ENCODE measurements at places on chromosomes 4 and X.

GRCh38 chrX:19361701-19362100 is 18.0 kb downstream of the PDHA1 start:
- no peak for DNase-seq

- DNase-seq = no peak
Observed at GRCh38 chrX:42776195-42776594, 1.8 kb downstream of the PPP1R2C start.

DNA sequence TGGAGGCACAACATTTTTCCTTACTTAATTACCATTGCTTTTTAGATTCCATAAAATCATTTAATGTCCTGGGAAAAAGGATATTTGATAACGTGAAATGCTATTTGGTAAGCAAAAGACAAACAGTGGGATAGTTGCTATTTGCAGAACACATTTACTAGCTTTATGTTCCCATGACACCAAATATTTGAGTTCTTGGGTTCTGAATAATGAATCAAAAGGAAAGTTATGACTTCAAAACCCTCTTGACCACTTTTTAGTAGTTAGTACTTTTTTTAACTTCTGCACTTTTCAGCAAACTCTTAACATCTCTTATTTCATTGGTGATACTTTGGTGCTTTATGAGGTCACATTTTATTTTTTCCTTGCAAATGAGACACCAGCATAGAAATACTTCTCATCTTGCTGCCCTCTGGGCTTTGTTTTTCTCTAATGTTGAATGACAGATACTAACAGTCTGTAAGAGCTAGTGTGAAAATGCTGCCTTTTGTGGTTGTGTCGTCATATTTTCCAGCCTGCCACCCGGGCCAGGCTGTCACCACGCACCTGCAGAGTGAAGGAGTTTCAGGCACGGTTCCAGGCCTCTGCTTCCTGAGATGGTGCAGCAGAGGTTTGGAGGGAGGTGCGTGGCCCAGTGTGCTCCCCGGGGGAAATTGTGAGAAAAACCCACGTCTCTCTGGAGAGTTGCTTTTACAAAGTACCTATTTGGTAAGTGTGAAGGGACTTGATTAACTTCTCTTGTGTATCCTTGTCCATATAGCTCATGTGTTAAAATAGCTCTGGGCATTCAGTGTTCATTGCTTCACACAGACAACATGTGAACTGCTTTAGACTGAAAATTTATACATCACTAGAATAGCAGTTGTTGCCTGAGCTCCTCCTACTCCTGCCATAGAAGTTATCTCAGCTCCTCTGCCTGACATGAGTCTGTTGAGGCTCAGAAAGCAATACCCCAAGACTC is 34.7 kb downstream of the MSL3 start:
- DNase-seq = peak; percentile 44

DNA sequence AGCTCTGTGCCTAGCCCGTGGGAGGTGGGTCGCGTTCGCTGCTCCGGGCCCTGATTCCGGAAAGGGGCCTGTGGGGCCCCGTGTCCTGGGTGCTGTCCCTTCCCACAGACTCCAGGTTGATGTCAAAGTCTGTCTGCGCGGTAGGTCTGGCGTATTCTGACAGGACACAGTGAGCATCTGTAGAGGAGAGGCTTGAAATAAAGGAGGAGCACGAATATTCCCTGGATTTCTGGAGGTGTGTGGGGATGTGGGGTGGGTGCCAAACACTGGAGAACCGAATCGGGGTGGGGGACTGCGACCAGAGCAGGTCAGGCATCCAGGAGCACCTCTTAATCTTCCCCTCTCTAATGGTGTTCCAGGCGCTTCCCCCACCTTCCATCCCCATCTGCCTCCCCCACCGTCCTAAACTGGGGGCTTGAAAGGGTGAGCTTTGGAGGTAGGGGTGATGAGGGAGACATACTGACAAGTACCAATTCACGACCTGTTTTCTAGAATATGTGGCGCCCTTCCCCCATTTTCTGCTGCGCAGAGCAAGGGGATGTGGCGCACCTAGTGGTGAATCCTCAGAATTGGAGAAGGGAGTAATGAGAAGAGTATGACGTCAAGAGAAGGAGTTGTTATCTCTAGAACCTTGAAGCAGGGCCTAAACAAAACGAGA is 877 bp downstream of the GPRASP1 start:
- DNase-seq = peak; percentile 16

GRCh38 chr4:14878681-14879080 is 123.6 kb upstream of the CPEB2 start:
- no peak for DNase-seq

DNA sequence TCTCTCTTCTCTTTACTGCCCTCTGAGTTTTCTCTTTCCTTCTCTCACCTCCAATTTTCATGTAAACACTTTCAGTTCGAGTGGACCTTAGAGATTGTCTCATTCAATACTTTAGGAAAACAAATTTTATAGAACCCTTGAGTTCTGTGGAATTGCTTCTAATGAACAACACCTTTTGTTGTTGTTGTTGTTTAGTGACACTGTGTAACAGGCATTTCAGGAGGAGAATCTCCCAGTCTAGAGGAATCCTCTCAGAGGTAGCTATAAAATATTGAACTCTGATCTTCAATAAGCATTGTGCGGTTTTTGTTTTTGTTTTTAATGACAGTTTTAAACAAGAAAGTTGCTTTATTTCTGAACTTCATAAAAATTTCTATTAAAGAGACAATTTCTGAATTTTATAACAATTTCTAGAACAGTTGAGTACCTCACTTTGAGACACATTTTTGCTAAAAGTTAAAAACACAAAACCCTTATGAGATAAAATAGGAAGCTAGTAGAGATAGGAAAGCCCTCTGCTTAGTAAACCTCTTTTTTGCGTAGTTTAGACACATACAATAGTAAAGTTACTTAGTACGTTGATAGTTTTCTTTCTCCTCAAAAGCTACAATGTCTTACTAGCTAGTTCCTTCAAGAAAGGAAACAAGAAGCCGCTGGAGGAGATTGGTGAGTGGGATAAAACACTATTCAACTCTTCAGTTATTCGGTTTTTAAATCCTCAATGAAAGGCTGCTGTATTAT is 38.8 kb downstream of the CLCN3 start:
- DNase-seq = no peak

GRCh38 chrX:104172788-104173187 is 6.5 kb downstream of the FAM199X start:
- DNase-seq = no peak

- no peak for DNase-seq
Observed at GRCh38 chr4:183876268-183876934, 28.7 kb upstream of the STOX2 start.

GRCh38 chrX:68462197-68462596 is 28.9 kb upstream of the OPHN1 start:
- no peak for DNase-seq

DNA sequence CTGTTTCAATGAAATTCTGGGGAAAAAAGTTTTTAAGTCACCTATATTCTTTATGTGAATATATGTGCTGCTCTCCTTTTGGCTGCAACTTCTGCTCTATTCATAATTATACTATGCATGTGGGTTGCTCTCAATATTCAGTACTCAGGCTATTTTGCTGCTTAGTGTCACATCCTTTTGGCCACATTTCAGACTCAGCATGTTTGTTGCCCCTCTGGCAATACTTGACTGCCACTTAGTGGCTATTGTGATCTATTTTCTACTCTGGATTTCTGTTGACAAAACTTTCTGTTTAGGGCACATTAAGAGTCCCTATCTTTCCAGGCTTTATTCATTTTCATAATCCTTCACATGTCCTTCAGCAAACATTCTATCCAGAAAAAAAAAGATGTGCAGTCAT is 15.8 kb upstream of the CT45A1 start:
- no peak for DNase-seq

GRCh38 chr4:95627024-95627605 is 78.3 kb upstream of the UNC5C start:
- DNase-seq = no peak

DNA sequence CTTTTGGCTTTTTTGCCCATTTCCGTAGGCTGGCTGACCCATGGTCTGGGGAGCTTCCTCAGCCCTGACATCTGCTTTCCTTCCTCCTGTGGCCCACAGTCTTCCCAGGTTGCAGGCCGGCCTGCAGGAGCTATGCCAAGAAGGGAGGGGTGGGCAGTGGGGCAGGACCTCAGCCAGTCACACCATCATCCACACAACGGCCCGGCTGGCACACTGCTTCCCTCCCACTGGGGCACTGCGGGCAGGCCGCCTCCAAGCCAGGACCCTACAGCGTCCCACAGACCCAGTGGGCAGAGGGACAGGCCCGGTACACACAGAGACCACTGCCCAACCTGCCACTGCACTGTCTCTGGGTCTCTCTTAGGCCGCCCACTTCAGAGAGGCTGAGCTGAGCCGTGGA is 38.0 kb downstream of the CTBP1 start:
- no peak for DNase-seq

DNA sequence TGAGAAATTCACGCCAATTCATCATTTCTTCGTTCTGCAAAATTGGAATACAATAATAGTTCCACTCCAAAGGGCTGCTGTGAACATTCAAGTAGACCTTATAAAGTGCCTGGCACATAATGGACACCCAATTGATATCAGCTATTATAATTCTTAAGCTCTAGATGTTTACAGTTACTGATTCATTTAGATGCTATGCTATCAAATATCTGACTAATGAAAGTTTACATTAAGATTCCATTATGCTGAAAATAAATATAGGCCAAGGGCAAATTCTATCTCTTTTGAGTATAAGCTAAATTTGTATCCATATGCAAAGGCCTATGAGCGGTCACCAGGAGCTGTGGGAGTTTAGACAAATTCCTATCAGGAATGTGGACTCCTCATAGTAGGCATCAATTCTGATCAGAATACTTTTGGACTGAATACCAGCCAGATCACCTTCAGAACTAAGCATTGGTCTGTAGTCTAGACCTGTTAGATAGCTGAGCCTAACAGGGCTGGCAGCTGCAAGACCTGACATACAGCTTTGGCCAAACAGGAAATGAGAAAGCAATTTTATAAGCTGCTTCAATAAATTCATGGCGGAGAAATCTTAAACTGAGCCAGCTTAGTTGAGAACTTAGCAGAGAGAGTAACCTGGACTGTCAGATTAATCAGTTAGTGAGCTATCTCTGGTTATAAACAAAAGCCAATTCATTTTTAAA is 384.3 kb upstream of the ACTRT1 start:
- DNase-seq = no peak

- DNase-seq = no peak
Observed at GRCh38 chr4:142449771-142450373, 396.2 kb downstream of the INPP4B start.

DNA sequence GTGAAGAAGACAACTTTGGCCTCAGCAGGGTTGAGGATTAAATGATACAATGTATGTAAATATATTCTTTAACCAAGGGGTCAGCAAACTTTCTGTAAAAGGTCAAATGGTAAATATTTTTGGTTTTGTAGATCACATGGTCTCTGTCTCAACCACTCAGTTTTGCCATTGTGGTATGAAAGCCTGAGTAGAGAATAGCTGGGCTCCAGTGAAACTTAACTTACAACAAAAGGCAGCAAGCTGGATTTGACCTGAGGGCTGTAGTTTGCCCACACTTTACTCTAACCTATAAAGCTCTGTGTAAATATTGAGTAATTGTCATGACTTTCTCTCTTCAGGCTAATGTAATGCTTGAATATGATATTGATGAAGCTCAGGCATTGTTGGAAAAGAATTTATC is 19.6 kb downstream of the VBP1 start:
- DNase-seq = no peak

DNA sequence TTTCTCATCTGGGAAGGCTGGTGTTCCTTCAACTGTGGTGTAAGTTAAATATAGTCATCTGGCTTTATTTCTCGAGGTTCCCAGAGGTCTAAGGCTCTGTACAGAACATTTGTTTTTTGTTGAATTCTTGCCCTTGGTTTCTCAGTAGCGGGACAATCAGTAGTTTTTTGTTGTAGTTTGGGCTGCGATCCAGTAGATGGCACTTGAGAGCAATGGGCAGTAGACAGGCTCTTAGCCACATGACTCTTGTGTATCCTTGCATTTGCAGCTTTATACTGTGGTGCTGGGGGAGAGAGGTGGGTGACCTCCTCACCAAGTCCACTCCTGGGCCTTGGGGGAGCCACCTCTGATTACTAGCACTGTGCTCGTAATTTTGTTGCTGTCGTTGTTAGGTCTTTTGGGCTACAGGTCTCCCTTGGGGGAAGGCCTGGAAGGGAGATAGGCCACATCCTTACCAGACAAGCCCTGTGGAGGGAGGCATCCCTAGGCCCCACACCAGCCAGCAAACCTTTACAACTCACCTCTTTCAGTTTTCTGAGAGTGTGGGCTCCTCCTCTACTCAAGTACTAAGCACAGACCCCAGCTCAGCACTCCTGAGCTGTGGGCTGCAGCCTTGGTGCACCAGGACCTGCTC is 8.1 kb downstream of the ETDB start:
- DNase-seq = no peak

DNA sequence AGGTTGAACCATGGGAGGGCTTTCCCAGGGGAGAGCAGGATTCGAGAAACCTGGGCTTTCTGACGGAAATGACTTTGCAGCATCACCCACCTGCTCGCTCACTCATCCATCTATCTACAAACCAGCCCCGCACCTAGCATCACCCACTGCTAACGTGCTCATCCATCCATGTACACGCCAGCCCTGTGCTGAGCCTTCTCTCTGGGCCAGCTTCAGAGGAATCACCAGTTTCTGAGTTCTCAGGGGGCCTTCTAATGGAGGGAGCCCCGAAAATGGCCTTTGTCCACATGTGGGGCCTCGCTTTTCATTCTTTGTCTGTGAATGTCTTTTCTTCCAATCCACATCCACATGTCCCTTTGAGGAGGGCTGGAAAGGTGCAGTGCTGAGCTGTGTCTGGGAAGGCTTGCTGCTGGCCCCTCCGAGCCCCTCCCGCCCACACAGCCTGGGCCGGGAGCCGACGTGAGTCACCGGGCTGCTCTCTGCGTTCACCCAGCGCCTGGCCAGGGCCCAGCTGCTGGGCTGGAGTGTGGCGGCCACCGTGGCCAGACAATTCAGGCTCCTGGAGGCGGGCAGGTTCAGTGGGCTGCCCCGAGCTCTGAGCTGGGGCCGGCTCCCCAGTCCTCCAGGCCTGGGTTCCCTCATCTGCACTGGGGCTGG is 14.7 kb downstream of the SORCS2 start:
- no peak for DNase-seq

DNA sequence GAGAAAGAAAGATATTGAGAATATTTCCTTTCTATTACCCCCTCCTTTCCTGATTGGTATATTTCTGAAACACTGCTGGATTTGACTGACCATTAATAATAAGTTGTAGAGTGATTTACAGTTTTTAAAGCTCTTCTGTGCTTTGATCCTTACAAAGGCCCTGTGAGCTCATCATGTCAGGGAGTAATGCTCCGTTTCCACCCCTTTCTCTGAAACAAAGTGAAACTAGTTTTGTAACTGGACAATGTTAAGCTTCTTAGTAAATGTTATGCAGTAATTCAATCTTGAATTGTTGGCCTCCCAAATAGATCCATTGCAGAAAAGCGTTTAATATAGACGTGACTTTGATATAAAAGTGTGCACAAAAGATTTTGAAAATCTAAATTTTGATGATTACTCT is 190.1 kb upstream of the GNPDA2 start:
- no peak for DNase-seq

GRCh38 chrX:69919749-69920148 is 130.0 kb downstream of the AWAT2 start:
- no peak for DNase-seq

DNA sequence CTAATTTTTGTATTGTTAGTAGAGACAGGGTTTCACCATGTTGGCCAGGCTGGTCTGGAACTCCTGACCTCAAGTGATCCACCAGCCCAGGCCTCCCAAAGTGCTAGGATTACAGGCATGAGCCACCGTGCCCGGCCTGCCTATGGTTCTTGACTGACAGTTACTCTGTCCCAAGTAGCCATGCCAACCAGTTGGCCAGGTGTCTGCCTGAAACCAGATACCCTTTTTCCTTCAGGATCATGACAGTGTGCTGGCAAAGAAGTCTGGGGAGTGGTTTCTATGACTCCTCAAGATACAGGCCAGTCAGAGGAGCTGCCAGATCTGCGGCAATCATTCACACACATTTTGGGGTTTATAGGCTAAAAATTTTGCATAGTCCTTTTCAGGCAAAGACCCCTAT is 1.7 kb upstream of the LAS1L start:
- no peak for DNase-seq

Measured in stimulated activated CD8-positive, alpha-beta memory T cell treated with anti-CD3 and anti-CD28 coated beads, Interleukin-12 subunit alpha, Interleukin-12 subunit beta, amount 100 ng/mL, for 4 hours (primary cell).